ENCODE measurements at places on chromosomes 6 and 20.

DNA sequence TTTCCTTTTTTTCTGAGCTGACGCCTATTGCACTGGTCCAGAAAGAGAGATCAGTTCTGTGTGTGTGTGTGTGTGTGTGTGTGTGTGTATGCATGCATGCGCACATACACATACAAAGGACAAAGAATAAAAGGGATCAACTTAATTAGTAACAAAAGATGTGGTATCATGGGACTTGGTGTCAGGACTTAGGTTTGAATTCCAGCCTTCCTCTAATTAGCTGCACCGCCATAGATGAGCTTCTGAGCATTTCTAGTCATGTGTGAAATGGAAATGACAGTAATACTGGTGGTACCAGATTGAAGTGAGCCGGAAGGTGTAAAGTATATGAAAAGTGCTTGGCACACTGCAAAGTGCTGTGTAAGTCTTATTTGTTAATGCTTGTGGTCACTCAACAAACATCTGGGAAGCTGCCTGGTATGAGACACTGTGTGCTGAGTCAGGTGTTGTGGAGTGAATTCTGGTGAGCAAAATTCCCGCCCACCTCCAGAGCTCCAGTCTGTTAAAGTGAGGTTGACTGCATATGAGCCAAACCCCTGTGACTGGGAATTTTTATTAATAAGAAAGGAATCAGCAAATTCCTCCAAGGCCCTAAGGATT is 12.4 kb downstream of the DAAM2 start:
- peak; percentile 95 for DNase-seq

GRCh38 chr6:26044140-26045064 is 42.8 kb upstream of the HFE start:
- DNase-seq: peak; percentile 29

- no peak for DNase-seq
Observed at GRCh38 chr6:166411271-166411670, 28.5 kb upstream of the MPC1 start.

DNA sequence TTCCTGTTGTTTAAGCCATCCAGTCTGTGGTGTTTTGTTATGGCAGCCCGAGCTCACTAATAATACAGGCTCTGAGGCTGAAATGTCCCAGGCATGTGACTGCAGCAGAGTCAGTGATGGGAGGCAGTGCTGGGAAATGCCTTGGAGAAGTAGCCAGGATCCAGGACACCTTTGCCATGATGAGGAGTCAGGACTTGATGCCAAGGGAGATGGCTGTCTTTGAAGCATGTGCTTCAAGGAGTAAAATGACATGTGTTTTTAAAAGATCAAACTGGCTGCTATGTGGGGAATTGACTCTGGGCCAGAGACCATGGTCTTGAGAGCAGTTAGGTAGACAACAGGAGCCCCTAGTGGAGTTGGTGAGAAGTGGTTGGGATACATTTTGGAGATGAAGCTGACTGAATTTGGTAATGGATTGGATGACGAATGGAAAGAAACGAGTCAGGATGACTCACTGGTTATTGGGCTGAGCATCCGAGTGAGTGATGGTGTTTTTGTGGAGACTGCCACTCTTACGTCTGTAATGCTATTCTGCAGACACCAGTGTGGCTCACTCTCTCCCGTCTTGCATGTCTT is 322.2 kb downstream of the PLCB1 start:
- DNase-seq: peak; percentile 84

DNA sequence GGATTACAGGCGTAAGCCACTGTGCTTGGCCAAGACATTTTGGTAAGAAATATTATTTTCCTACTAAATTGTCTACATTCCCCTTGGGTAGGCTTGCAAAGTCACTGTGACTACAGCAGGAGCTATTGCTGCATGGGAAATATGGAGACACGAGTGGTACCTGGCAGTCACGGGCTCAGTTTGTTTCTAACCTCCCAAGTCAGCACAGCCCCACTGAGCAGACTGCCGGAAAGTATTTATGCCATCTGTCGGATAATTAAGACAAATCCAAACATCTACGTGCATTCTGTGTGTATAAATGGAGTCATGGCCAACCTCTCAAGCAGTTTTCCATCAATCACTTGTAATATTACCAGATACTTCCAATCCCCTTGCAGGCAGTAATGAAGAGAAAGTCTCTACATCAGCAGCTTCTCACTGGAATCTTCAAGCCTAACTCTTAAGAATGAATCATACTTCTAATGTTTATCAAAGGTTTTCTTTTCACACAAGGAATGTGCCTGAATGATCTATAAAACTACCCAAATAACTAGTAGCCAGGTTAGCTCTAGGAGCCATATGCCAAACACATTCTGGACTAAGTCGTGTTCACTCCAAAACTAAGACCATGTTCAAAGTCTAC is 20.1 kb downstream of the PSMB1 start:
- no peak for DNase-seq

- no peak for DNase-seq
Observed at GRCh38 chr6:17542243-17542642, 57.9 kb upstream of the FAM8A1 start.

DNA sequence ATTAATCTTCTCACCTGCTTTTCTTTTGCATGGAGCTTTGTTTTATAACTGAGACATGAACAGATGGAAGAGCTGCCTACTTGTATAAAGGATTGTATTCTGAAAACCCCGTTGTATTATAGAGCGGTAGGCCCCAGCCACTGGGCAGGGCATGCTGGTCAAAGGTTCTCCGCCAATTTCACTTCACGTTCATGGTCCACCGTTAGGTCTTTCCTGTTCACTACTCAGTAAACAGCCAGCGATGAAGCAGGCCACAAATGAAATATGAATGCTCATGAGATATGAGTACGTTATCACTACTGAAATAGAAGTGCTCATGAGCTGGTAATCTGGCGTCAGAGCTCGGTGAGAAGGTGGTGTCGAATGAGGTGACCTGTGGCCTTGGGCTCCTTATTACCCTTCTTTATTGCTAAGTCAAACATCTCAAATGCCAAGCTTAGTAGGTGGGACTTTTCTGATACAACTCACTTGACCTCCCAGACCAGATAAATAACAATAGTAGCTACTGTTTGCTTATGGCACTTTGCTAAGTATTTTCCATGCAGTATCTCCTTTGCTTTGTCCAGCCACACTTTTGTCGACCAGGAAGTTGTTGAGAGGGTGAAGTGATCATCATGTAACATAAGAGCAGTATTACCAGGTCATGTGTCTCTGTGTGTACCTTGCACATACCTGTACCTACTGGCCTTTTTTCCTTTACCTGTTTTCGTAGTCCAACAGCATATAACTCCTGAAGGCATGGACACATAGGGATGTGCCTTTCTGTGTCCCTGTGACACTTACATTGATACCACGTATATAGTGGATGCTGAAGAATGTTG is 16.7 kb downstream of the EDN3 start:
- DNase-seq: no peak

DNA sequence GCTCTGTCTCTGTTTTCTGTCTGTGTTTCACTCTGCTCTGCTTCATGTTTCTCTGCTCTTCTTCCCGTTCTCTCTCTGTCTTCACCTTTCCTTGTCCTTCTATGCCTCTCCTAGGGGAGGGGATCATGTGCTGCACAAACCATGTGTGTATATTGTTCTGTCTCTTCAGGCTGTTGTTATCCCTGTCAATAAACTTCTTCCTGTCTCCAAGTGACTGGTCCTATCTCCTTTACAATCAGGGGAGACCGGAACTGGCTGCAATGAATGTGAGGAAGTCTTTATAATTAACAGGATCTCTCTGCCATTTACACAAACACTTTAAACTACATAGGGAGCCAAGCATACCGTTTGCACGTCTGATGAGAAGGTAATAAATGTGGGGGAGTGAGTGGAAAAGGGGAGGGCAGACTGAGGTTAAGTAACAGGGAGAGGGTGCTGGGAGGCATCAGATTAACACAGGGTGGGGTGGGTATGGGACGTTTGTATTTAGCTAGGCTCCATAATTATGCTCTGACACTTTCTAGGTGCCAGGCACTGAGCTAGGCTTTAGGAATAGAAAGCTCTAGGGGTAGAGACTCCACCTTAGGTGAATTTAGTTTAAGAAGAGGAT is 626.1 kb downstream of the DHX35 start:
- DNase-seq: no peak

DNA sequence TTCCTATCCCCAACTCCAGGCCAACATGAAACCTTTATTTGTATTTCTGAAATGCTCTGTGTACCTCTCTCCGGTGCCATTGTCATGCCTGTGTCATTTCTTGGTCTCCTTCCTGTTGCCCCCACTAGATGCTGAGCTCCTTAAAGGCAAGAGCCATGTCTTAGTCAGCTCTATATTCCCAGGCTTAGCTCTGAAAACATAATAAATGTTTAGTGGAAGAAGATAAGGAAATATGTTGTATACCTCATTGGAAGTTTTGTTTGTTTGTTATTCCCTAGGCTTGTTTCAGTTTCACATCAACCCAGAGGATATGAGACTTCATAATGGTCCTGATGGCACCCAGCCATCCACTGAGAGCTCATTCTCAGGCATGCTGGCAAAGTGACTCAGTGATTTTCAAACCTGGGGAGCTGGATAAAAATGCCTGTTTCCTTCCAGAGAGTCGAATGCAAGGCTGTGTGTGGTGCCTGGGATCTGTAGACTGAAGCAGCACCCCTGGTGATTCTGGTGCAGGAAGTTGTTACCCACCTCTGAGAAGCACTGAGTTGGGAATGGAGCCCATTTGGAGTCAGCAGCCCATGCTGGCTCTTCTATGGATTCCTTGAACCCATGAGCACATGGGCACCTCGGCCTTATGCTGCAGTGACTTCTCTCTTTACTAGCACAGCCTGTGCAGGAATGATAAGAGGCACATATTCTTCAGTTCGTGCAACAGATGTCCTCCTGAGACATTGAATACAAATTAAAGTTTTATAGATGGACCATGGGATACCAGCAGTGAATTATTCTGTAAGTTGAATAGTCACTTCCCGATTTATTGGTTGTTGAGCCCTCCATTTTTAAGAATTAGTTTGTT is 205.2 kb downstream of the FARS2 start:
- DNase-seq: peak; percentile 73

DNA sequence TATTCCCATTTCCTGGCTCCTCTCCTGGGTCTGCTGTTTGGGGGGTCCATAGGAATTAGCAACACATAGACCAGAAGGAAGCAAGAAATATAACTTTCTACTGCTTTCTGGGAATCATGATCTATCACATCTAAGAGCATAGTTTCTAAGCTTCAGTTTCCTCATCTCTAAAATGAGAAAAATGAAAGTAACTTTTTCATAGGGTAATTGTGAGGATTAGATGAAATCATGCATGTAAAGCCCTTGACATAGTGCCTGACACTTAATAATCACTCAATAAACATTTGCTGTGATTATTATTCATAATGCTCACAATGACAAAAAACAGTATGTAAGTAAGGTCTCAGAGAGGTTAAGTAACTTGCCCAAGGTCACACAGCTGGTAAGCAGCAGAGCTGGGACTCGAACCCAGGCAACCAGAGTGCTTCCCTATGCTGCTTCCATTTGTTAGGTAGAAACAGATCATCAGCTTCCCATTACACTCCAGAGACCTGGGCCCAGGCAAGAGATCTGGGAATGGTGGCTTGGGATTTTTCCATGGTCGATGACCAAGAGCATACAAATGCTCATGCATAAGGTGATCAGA is 86.6 kb upstream of the MAFB start:
- no peak for DNase-seq

- no peak for DNase-seq
Observed at GRCh38 chr6:43060034-43060754, 763 bp downstream of the KLC4 start.

DNA sequence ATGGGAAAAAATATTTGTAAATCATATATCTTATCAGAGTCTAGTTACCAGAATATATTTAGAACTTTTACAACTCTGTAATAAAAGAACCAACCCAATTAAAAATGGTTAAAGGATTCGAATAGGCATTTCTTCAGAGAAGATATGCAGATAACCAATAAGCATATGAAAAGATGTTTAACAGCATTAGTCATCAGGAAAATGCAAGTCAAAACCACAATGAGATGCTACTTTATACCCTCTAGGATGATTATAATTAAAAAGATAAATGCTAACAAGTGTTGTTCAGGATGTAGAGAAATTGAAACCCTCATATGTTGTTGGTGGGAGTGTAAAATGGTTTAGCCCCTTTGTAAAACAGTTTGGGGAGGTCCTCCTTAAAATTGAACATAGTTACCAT is 94.1 kb downstream of the LRRC1 start:
- peak; percentile 41 for DNase-seq

DNA sequence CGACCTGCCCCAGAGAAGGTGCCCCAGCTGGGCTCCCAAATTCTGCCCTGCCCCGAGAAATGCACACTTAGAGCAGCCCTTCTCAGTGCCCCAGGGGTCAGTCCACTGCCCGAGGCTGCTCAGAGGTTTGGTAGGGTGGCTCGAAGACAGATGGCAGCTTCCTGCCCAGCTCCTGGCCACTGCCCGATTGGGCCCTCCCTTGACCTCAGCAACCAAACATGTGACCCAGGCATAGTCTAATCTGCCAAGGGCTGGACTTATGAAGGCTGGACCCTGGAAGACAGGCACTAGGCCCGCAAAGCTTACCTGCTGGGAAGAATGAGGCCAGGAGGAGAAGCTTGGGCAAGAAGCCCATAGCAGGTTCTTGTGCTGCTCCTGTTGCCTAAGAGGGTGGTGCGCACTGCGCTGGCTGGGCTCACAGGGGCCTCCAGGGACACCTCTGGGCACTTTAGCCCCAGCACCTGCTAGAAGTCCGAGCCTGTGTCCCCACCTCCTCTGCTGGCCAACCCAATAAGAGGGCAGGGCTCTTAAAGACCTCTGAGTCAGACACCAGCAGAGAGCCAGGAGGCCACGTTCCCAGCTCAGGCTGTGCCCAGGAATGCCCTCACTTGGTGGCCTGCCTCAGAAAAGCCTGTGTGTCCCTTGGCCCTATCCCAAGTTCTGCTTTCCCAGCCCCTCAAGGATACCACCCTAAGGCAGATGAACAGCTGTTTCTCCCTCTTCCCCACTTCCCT is 5.5 kb downstream of the SIGLEC1 start:
- peak; percentile 61 for DNase-seq

DNA sequence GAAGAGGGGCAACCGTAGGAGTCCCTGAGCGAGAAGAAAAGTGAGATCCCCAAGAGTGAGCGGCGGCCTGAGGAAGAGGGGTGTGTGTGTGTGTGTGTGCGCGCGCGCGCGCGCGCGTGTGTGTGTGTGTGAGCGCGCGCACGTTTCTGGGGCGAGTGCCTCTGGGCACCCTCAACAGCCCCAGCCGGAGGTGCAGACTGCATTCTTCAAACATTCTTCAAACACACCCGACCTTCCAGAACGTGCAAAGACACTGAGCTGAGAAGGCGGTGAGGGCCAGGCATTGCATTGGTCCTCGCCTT is 76.2 kb upstream of the FOXP4 start:
- no peak for DNase-seq

- peak; percentile 20 for DNase-seq
Observed at GRCh38 chr6:151121900-151122299, 117.9 kb upstream of the AKAP12 start.
